Stimulated activated CD4-positive, alpha-beta T cell treated with anti-CD3 and anti-CD28 coated beads, Interleukin-1b, Interleukin-23, amount 100 ng/mL, for 1 hour (primary cell): ENCODE measurements at places on chromosomes 11 and 22.

GRCh38 chr11:128704517-128704916, 10.6 kb downstream of the FLI1 start:
- DNase-seq = no peak

- no peak for DNase-seq
Observed at GRCh38 chr11:121449123-121449522, 3.0 kb upstream of the SORL1 start.

DNA sequence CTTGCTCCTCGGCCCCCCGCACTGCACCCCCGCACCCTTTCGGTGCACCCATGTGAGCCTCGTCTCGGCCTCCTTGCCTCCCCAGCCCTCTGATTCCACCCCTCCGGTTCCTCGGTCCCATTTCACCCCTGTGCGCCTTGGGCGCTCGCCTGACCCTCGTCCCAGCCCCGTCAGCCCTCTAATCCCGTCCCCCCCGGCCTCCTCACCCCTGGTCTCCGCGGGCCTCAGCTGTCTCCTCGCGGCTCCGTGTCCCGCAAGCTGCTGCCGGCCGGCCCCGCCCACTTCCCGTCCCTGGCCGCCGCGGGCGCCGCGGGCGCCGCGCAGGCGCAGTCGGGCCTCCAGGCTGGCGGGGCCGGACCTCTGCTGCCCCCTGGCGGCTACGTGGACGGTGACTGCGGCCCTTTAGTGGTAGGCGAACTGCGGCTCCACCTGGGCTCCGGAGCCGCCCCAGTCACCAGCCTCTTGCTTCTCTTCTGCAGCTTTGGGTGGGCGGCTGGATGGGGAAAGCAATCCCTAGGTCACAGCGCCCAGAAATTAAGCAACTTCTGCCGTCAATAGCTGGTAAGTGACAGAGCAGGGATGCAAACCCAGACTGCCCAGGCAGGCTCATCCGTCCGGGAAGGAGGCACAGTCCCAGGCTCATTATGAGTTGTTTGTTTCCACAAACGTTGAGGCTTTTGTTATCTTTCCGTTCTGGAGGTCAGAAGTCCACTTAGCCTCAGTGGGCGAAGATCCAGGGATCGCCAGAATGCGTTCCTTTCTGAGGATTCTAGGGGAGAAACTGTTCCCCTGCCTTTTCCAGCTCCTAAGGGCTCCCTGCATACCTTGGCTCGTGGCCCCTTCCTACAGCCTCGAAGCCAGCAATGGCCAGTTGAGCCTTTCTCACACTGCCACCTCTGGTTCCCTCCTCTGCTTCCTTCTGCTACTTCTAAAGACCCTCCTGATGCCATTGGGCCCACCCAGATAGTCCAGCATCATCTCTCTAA, at the start of gene PPM1F:
Gene PPM1F (minus strand): TSS at position 263 of the 986 bp plus-strand sequence. CDS start 6,800 bp downstream, outside the sequence.
- peak; percentile 84 for DNase-seq

DNA sequence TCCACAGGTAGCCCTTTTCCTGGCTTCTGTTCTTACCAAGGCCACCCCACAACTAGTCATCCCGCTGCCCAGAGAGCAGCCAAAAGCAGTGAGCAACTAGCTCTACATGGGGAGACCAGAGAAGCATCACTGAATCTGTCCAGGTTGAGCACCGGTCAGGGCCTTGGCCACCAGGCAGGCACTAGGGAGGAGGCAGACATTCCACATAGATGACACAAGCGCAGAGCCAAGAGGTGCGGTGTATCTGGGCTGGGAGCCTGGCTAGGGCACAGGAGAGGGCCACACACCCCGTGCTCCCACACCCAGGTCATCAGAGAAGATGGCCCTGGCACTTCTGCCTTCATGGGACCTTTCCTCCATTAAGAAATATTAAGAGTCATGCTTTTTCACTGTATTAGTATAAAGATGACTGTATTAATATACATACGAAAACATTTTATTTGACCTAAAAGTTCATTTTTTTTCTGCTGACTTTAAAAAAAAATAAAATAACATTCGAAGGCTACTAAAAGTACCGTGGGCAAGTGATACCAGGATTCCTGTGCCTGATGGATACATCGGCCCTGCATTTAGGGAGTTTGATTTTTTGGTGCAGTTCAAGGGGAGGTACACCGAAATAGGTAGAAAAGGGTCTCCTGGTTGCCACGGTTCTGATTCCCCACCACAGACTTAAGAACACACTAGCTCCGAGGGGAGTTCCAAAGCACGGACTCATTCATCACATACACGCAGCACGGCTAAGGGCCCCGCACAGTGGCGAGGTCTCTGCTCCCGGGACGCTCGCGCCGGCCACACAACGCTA, 1.2 kb downstream of the DGCR2 start:
- peak; percentile 13 for DNase-seq

GRCh38 chr11:109968781-109969180, 124.4 kb upstream of the ZC3H12C start:
- no peak for DNase-seq

- DNase-seq = no peak
Observed at GRCh38 chr22:32695451-32695891, 106.0 kb upstream of the TIMP3 start.

- no peak for DNase-seq
Observed at GRCh38 chr22:32752816-32753520, 48.5 kb upstream of the TIMP3 start.

GRCh38 chr11:2213890-2214526, 42.4 kb upstream of the TH start:
- DNase-seq = no peak

DNA sequence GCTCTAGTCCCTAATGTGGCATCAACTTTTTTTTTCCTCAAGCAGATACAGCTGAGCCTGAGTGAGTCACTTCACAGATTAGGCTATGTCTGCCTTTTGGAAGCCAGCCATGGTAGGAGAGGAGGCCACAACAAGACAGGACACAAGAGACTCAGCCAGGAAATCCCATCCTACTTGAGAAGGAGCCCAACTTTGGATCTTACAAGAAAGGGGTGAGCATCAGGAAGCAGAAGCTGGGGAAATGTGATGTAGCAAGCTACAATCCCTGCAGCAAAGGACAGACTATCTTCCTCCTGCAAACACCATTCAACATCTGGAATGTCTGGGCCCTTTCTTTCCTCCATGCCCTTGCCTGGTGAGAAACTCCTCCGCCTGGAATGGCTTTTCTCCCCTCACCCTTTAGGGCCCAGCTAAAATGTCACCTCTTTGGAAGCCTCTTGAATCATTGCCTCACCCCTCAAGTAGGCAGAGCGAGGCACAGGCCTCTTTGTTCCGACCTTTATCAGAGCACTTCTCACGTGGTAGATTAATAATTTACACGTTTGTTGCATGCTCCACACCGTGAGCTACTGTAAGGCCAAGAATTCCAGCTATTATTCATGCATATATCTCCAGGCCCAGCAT, 156.4 kb upstream of the PITPNB start:
- DNase-seq = no peak
